RWPE2 (cell line): ENCODE measurements at places on chromosomes 5 and 9.

DNA sequence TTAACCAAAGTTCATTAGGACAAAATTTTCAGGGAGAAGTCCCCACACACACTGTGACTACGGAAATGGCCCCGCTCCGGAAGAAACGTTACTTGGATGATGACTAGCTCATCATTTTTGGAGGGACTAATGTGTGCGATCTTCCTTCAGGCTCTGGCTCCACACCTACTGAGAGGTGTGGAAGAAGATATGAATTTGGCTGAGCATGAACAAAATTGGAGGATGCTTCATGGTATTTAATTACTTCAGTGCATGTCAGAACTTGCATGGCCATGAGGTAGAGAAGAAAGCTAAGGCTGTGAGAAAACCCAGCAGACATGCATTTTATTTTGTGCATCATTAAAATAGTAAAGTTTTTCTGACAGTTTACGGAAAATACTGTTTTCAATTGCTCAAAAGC, 202.1 kb upstream of the TLE4 start:
- no peak for DNase-seq

GRCh38 chr5:171986772-171987171, 19.7 kb downstream of the FBXW11 start:
- no peak for DNase-seq

- no peak for DNase-seq
Measured at GRCh38 chr5:164422400-164422799, 917.0 kb downstream of the MAT2B start.

DNA sequence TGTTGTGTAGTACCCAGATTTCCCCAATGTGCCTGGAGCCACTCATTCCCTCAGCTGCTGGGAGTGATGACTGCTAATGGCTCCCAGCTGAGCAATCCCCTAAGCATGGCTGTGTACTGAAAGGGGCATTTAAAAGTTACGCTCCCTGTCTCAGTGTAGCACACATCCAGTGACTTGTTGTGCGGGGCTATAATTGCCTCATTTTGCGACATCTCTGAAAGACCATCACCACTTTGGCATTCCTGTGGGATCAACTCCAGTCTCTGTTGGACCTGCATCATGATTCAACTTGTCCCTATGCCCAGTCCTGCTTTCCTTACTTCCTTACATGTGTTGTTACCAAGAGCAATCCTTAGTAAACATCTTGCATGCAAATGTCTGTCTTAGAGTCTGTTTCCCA, 201.2 kb upstream of the MPDZ start:
- no peak for DNase-seq

GRCh38 chr5:170226129-170226615, 6.6 kb upstream of the C5orf58 start:
- DNase-seq: no peak

DNA sequence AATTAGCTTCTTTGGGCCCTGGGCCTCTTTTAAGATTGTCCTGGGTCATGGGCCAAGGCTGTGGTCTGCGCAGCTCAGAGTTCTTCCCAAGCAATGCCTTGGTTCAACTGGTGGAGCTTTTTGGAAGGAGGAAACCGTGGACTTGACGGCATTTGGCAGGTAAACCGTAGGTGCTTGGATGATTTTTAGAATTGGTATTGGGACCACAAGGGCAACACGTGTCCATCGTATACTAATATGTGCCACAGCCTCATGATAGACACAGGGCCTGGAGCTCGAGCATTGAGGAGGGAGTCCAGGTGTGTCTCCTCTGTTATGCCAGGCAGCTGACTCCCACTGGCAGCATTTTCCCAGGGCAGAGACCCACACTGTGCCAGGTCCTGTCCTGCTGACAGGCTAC, 120.9 kb upstream of the PITX1 start:
- DNase-seq: no peak

DNA sequence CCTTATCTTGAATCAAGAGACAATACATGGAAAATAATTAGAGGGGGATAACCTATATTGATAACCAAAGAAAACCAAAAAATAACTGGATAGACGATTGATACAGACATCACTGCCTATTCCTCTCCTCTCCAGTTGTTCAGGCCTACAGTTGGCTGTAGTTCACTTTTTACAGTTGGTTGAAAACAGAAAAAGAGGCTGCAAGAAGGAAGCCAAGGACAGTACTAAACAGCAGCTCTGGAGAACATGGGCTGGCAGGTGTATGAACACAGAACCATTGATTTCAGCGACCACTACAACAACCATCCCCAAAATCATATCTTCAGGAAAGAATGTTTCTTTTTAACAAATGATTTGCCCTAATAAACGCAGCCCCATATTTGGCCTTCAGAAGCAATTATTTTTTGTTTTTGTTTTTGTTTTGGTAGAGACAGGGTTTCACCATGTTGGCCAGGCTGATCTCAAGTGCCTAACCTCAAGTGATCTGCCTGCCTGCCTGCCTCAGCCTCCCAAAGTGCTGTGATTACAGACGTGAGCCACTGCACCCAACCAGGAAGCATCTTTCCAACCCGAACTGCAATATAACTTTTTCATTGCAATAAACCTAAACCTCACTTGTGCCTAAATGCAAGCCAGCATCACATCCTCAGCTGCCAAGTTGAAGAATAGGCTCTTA, 64.3 kb downstream of the MLLT3 start:
- DNase-seq: no peak

DNA sequence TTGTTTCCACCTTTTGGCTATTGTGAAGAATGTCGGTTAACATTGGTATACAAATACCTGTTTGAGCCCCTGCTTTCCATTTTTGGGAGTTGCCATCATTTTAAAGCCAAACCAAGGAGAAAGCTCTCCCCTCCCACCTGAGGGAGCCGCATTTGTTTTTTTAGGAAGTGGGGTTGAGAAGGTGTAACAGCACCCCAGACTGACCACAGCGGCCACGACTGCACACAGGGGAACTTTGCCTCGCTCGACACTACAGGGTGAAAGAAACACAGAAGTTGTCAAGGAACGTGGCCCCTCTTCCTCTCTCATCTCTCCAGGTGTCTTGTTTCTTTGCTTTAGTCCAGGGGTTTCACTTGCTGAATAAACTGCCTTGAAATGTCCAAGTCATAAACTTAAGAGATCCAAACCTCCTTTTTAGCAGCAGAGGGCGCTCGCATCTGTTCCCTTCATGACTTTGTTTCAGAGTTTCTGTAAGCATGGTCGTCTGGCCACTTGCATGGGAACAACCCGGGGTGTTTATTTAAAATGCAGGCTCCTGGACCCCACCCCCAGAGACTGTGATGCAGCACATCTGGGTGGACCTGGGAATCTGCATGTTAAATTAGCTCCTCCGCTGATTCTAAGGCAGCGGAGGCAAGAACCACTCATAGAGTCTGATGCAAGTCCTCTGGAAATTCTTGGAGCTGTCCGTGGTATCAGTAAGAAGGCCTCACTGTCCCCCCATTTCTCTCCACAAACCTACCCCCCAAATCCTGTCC, 2.1 kb upstream of the TTLL11 start:
- DNase-seq: no peak

GRCh38 chr9:89372230-89372816, 54.0 kb downstream of the SECISBP2 start:
- no peak for DNase-seq

DNA sequence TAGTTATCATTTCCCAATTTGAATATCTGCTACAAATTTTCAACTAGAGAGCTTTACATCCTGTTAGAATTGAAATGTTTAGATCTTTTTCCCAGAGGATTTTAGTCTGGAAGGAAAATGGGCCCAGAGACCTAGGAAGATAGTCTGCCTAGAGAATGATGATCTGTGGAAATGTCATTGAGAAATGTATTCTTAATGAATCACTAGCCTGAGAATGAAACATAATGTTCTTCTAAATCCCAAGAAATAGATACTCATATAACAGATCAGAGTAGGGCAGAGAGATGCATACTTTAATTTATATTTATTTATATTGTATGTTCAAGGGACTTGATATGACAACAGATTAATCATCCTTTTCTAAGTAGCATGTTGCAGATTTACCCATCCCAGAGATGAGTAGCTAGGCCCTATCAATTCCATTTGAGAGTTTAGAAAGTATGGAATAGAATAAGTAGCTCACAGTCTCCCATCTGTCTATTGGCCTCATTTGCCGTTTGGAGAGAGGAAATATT, 25.1 kb upstream of the SLC44A1 start:
- no peak for DNase-seq

DNA sequence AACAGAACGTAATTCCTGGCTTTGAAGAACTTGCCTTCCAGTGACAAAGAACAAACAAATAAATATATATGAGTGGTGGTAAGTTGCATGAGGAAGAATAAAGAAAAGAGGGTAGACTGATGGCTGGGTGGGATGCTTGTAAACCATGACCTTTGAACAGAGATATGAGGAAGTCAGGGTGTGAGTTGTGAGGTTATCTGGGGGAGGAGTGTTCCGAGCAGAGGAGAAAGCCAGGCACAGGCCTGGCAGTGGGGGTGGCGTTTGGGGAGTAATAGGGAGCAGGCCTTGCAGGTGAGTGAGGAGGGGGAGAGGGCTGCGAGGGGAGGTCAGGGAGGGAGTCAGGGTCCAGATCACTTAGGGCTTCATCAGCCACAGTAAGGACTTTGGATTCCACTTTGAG, 213.4 kb downstream of the PTTG1 start:
- DNase-seq: no peak
